ENCODE measurements at places on chromosomes 16 and 17. TPM values are rescaled to one million over a fixed set of nuclear protein-coding genes. Genes with fewer than 3 reads are reported as not detected.

DNA sequence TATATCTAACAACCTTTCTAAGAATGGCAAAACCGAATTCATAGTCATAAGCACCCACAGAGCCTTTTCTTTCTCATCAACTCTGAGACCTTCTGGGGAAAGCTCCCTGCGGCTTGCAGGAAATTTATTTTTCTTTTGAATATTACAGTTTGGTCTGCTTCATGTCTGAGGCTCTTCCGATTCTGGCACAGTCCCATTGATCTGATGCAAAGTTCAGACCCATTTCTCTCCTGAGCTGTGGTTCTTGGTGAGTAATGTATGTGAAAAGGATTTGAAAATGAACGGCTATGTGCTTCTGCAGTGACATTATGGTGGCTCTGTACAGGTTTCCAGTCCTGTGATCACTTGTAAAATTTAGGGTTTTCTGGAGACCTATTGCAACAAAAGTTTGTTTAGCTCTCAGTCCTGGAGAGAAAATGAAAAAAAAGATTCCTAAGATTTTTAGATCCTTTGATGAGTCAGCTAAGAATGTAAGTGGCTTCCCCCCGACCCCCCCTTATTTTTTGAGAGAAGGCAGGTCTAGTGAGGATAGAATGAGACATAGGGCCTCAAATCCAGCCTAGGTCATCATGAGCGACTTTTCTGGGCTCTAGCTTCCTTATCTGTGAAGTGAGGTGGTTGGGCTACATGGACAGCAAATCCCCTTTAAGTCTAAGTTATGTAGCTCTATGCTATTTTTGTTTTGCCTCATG lies 4.6 kb downstream of the GAN start:
- DNase-seq, result no peak

Gene ANTKMT
- total RNA-seq, result 41.5 TPM

Gene PIK3R5
- not detected for total RNA-seq

DNA sequence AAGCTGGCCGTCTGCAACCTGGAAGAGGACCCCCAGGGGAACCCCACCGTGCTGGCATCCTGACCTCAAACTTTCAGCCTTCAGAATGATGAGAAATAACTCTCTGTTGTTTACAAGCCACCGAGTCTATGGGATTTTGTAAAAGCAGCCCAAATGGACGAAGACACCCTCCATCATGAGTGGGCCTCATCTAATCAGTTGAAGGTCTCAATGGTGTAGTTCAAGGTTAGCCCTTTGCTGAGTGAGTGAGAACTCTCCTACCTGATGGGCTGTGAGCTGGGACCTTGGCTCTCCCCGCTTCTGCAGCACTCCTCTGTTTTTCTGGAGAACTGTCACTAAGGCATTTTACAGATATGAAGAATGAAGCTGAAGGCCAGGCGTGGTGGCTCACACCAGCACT lies 325.9 kb upstream of the TNRC6C start:
- no peak for DNase-seq

Gene PRKCB
- not detected for total RNA-seq

- peak; percentile 85 for DNase-seq
Observed at GRCh38 chr16:79628501-79628975, 28.0 kb upstream of the MAF start.

- no peak for DNase-seq
Observed at GRCh38 chr17:41687828-41688640, 651 bp upstream of the EIF1 start.

- DNase-seq, result no peak
Observed at GRCh38 chr17:78973792-78974520, 5.8 kb downstream of the LGALS3BP start.

Gene SARM1
- total RNA-seq, result 27.8 TPM

Data from osteocyte (in vitro differentiated cells).